ENCODE measurements at places on chromosomes 1 and 21. TPM values are rescaled to one million over a fixed set of nuclear protein-coding genes. Genes with fewer than 3 reads are reported as not detected.

Gene NPPA
- not detected for total RNA-seq

Gene TDRD10
- not detected for total RNA-seq

- DNase-seq: peak; percentile 70
Measured at GRCh38 chr1:29033829-29034466, 89.8 kb downstream of the TMEM200B start.

Gene NBPF4
- not detected for total RNA-seq

Gene LDLRAD1
- not detected for total RNA-seq

- no peak for DNase-seq
Measured at GRCh38 chr1:200217703-200218102, 190.2 kb downstream of the NR5A2 start.

DNA sequence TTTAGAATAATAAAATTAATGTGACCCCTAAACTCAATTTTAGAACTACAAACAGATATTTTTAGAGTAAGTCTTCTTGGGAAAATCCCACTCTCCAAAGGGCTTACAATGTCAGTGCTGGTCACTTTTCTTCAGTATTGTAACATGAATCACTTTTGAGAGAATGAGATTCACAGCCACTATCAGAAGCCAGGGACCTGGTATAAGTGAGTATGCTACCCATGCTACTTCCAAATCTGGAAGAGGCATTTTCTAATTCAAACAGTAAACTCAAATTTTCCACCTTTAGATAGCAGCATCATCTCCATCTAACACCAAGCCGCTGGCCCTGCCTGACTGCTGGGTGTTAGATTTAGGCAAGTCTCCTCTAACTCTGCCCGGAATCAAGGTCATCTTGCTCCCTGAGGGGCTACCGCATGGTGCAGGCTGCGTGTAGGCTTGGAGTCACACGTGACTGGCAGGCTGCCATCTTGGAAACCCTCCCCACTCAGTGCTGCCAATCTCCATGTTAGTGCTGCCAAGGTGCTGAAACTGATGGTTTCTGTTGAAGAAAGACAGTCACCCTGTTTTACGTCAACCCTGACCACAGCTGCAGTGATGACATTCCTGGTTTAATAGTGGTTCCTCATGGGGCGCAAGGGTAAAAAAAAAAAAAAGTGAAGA lies 882.9 kb upstream of the B3GALT2 start:
- DNase-seq: no peak

DNA sequence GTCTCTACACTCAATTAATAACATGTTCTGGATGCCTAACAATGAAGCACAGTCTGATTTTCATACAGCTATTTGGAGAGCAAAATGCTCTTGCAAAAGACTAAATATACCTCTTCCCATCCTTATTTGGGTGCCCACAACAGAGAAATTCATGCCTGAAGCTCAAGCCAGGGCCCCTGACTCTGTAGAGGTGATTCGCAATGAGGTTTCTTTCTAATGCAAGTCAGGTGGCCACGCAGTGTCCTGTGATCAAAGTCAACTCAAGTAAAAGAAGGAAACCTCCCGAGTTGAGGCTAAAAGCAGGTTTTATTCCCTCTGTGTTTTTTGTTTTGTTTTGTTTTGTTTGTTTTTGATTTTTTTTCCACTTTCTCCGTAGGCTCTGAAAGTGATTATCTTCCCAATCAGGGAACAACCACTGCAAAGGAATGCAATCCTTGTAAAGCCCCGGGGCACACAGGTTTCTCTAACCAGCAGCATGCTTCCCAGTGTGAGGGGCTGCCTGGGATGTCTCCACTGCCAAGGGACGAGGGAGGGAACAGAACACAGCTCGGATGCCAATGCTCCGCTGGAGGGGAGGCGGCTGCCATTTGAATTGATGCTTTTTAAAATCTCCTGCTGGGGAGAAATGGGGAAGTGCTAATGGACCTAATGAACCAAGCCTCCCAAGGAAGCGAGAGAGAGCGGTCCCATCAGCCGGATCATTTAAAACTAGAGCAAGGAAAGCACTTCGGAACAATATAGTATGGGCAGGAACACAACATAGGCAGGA lies 73.8 kb upstream of the SSX2IP start:
- DNase-seq: no peak

GRCh38 chr1:20184481-20184900 lies 1.4 kb upstream of the UBXN10 start:
- DNase-seq: no peak

GRCh38 chr1:89939059-89939570 lies 55.8 kb upstream of the ZNF326 start:
- no peak for DNase-seq

- no peak for DNase-seq
Measured at GRCh38 chr1:176735201-176735600, 272.2 kb downstream of the PAPPA2 start.

GRCh38 chr1:78222225-78222959 lies 176.6 kb downstream of the GIPC2 start:
- DNase-seq: no peak

GRCh38 chr1:52125736-52126359 lies 16.0 kb upstream of the ZFYVE9 start:
- no peak for DNase-seq

Gene CTSE
- not detected for total RNA-seq

Gene CD247
- total RNA-seq: 1.4 TPM

DNA sequence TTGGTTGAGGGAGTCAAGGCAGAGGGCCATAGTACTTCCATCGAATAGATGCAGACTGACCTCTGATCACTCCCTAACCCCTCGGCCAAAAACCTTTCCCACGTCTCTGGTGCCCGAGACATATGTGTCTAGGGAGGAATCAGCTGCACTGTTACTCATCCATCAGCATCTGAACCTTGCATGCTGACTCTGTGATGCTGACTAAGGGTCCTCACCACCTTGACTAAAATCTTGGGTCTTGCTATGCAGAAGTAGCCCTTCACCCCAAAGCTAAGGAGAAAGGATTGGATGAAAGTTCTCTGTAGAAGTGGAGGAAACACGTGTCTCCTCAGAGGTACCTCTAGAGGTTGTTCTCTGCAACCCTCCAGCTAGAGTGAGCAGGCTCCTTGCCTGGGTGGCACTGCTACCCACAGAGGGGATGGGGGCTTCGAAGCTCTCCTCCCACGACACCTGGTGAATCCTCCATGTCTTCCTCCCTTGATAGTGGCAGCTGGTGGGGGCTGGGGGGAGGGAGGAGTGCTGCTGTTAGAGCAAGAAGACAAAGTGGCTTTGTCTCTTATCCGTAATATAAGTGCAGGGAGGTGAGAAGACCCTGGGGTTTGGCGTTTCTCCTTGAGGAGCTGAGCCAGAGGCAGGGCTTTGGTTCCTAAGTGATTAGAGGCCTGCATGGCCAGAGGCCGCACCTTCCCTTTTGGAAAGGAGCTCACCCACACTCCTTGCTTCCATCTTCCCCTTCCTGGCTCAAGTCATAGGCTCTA lies 45.1 kb downstream of the ATP2B4 start:
- no peak for DNase-seq

Gene CFHR1
- not detected for total RNA-seq

DNA sequence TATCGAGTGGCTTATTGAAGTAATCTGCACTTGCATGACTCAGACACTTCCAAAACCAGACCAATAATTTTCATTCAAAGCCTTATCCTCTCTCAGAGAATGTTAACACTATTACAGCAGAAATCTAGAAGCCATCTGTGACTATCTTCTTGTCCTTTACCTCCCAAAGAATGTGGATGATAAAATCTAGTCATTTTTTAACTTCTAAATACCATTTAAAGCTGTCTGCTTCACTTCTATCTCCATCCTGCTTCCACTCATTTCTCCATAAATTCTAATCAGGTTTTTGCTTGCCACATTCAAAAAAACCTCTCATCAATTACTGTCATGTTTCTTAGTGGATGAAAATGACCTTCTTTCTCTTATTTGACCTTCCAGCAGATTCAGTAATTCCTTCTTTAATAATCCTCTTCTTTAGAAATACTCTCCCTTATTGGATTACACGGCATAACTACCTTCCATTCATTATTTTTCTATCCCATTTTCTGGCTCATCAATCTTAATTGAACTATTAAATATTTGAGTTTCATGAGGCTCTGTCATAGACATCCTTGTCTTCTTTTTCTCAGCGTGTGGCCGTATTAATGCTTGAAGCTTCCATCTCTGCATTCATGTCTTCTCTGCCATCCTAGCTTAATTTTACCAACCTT lies 1999.4 kb downstream of the MRPL39 start:
- peak; percentile 29 for DNase-seq

DNA sequence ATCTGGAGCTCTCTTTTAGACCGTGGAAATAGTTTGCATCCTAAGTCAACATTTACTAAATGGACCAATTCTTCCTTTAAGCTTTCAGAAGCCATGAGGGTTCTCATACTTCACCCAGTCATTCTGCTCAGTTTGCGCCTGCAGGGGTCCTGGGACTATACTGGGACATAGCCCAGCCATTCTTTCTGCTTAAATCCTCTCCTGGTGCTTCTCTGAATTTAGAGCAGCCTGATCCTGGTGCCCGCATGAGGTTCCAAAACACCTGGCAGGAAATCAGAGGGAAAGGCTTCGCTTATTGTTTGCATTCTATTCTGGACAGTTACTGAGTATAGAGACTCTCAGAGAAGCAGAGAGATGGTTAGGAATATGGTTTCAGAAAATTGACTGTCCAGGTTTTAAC lies 27.0 kb downstream of the TNN start:
- no peak for DNase-seq

Gene GPBP1L1
- 99.0 TPM for total RNA-seq

- no peak for DNase-seq
Measured at GRCh38 chr1:20615946-20616846, 17.1 kb upstream of the PINK1 start.

Gene TMOD4
- 2.8 TPM for total RNA-seq

Gene SH2D1B
- 0.11 TPM for total RNA-seq

- peak; percentile 53 for DNase-seq
Measured at GRCh38 chr1:9101510-9102146, 27.3 kb downstream of the GPR157 start.

Gene MTARC2
- 0.55 TPM for total RNA-seq

Gene PFDN2
- 133 TPM for total RNA-seq

DNA sequence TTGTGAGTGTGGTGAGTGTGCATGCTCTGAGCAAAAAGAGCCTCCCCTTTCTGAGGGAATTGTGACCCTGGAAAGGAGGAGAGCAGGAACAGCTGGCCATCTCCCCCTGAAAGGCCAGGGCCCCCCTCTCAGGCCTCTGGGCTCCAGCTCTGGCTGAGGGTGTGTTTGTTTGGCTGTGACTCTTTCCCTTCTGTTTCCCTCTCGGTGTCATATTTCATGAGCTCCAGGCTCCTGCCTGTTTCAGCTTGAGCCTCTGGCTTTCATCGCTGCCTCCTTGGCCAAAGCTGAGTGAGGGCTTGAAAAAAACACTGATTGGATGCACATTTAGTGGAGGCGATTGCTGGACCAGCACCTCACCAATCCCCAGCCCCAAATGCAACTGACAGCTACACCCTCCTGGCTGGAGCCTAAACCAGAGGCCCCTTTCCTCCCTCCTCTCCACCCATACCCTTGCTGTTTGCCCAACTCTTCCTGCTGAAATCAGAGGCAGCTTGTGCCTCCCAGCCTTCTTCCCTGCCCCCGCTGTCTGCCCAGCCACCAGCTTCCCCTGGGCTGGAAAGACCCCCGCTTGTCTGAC lies 64.1 kb downstream of the DDR2 start:
- DNase-seq: peak; percentile 91

Gene CHODL
- 0.26 TPM for total RNA-seq

GRCh38 chr1:47569681-47570470 lies 132.0 kb downstream of the FOXD2 start:
- DNase-seq: peak; percentile 51
